T-helper 9 cell (primary cell): ENCODE measurements at places on chromosomes 6 and 20.

- no peak for DNase-seq
Measured at GRCh38 chr20:20614391-20614790, 98.1 kb downstream of the RALGAPA2 start.

- DNase-seq, result no peak
Measured at GRCh38 chr6:41646026-41646795, 7.9 kb downstream of the MDFI start.

DNA sequence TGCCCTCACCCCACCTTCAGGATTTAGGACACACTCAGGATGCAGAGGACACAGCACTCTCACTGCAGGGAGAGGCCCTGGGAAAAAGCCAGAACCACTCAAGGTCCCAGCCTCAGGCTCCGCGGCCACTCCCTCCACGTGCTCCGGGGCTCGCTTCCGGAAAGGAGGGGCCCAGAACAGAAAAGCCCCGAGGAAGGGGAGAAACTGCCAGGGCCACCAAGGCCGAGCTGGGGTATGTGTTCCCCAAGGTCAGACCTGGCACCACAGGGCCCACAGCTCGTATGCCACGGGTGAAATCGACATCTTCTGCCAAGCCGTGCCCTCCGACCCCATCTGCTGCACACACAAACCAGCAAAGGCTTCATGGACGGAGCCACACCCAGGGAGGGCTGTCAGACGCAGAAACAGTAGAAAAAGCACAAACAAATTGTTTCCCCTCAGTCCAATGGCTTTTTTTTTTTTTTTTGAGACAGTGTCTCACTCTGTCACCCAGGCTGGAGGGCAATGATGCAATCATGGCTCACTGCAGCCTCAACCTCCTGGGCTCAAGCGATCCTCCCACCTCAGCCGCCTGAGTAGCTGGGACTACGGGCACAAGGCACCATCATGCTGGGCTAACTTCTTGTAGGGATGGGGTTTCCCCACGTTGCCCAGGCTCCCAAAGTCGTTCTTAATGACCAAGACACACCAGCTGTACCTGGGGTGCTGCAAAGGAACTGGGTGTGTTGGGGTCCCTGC lies 33.4 kb downstream of the SLC2A4RG start:
- no peak for DNase-seq

DNA sequence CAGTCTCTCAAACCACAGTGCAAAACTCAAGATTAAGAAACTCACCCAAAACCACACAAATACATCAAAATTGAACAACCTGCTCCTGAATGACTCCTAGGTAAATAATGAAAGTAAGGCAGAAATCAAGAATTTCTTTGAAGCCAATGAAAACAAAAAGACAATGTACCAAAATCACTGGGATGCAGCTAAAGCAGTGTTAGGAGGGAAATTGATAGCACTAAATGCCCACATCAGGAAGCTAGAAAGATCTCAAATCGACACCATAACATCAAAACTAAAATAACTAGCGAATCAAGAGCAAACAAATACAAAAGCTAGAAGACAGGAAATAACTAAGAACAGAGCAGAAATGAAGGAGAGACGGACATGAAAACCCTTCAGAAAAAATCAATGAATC lies 70.5 kb downstream of the TBC1D32 start:
- DNase-seq, result no peak

DNA sequence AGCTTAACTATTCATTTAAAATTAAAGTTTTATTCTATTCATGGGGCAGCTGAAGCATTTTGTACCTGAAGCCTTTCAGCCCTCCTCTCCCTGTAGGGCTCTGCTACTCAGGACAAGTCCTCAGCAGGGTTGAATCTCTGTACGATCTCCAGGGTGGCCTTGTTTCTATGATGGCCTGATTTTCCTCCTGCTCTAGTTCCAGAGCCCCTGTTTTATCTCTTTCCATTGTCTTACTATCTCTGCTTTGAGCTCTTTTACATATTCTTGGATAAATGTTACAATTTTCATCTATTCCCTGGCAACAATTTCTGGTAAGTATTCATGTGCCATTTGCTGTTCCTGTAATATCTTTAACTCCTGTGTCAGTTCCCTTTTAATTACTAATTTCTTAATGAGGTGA lies 19.8 kb upstream of the MYL9 start:
- no peak for DNase-seq
